ENCODE measurements at places on chromosomes 5 and 9.

- DNase-seq: no peak
These were observed 9.7 kb downstream of the RAD1 start for GRCh38 chr5:34905564-34905963.

GRCh38 chr9:38278457-38278856 lies 114.0 kb upstream of the ALDH1B1 start:
- no peak for DNase-seq

DNA sequence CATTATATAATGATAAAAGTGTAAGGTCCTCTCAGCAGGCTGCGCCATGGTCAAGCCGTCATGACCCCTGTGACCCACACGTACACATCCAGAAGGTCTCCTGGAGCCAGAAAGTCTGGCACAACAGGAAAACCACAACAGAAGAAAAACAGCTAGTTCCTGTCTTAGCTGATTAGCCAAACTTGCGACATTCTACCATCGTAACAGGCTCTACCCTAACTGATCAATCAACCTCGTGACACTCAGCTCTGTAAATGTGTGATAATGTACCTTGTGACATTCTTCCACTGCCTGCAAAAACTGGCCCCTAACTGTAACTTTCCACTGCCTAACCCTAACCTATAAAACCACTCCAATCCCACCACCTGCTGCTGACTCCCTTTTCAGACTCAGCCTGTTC lies 316.4 kb upstream of the TUSC1 start:
- DNase-seq: no peak

DNA sequence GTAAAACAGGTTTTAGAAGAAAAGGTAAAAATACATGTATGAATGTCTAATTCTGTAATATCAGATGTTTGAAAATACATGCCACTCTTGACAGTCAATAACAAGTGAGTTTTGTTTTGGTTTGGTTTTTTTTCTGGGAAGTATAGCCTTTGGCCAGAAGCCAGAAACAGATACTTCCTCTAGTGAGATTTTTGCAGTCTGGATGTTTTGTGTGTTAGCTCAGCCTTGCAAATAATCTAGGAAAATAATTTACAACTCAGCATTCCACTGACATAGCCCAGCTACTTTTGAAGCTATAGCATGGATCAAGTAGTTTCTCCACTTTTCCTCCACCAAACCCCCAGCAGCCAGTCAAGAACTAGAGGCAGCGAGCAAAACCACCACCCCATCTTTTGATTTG lies 56.7 kb downstream of the SLC1A1 start:
- no peak for DNase-seq

GRCh38 chr5:36496471-36496870 lies 109.9 kb upstream of the SLC1A3 start:
- DNase-seq: no peak

DNA sequence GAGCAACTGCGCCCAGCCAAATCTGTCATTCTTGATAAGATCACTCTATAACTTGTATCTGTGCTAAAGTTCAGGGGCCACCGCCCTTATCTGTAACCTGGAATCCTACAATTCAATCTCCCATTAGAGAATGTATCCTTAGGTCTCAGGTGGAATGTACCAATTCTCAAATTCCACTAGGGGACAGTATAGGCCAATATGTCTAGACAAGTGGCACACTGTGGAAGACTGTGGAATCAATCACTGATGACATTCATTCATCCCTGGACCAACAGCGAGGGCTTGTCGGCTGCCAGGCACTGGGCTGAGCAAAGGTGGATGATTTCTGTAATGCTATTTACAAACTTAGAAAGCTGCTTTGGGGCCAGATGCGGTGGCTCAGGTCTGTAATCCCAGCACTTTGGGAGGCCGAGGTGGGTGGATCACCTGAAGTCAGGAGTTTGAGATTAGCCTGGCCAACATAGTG lies 28.7 kb upstream of the MEGF9 start:
- no peak for DNase-seq

DNA sequence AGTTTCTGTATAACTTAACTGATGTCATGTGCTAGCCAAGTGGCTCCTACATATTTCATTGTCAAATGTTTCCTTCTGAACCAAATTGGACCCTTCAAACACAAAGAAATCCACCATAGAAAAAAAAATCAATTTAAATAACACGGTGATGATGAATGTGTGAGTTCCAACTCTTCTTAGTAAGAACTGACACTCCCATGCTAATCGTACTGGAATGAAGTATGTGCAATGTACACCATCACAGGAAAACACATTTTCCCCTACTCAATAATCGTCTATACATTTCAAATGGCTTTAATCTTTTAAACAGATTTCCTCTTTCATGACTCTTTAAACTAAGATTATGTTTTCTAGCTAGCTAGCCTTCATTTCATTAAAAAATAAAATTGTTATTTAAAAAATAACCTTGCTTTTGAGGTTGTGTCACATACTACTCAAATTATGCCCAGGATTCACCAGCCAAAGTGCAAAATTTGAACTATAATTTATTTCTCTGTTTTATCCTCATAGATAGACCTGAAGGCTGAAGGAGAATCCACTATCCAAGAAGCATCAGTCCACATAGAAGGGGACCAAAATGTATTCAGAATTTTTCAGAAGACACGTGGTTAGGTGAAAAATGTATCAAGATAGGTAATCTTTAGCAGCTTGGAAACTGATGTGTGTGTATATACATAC lies 131.0 kb upstream of the ITGA1 start:
- no peak for DNase-seq

DNA sequence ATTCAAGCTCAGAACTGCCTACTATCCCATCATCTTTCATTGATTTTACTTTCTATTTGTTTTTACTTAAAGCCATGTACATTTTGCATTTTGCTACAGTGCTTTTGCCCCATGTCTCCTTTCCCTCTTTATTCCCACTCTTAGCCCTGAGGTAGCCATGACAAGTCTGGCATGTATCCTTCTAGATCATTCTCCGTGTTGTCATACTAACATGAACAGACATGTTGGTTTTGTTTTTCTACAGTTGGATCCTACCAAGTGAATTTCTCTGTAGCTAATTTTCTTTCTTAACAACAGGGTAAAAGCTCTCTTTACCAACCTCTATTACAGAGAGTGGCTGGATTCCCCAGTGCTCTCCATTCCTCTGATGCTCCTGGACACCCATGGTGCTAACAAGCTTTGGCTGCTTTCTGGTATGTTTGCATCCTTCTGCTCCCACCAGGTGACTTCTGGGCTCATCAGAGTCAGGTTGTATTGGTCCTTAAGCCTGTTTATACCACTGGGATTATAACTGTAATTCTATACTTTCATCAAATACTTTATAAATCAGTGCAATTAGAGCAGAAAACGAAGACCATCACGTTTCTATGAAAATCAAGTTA lies 38.8 kb upstream of the BOD1 start:
- no peak for DNase-seq

DNA sequence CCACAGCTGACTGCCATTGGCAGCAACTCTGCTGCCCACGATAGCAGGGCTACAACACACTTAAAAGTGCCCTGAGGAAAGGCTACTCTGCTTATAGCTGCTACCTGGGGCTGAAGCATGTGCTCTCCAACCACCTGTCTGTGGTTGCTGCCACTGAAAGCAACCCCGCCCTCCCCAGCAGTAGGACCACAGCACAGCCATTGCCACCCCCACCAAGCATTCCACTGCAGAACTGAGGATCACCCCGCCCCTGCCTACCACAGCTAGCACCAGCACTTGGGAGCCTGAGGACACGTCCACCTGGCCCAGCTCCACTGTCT lies 85.8 kb downstream of the LPAR1 start:
- no peak for DNase-seq

DNA sequence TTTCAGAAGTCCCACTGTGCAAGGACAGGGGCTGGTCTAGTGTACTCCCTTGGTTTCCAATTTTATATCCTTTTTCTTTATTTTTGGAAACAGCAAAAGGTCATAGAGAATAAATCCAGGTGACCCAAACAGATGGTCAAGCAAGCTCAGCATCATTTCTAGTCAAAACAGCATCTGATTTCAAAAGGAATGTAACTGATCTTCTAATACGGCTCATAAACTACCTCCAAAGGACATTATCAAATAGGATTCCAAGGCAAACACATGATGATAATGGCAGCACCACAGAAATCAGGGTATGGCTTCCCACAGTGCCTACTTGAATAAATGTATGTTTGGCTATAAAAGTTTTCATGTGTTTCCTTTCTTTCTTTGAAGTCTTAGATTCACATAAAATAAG lies 57.1 kb downstream of the SUSD1 start:
- no peak for DNase-seq

GRCh38 chr5:132774406-132774805 lies 2.6 kb downstream of the SEPTIN8 start:
- no peak for DNase-seq

DNA sequence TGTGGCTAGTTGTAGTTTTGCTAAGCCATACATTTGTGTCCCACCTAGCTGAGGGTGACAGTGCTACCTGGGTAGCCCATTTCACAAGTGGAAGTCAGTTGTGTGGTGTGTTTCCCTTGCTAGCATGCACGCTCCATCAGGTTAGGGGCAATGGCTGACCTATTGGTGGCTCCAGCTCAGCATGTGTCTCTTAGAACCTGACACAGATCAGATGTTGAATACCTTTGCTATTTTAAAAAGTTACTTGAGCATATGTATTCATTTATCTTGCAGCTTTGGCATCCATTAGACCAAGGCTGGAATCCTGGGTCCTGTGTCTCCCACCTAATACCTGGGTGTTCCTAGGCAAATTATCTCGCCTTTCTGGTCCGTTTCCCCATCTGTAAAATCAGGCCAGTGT lies 44.8 kb downstream of the ZNF618 start:
- no peak for DNase-seq

DNA sequence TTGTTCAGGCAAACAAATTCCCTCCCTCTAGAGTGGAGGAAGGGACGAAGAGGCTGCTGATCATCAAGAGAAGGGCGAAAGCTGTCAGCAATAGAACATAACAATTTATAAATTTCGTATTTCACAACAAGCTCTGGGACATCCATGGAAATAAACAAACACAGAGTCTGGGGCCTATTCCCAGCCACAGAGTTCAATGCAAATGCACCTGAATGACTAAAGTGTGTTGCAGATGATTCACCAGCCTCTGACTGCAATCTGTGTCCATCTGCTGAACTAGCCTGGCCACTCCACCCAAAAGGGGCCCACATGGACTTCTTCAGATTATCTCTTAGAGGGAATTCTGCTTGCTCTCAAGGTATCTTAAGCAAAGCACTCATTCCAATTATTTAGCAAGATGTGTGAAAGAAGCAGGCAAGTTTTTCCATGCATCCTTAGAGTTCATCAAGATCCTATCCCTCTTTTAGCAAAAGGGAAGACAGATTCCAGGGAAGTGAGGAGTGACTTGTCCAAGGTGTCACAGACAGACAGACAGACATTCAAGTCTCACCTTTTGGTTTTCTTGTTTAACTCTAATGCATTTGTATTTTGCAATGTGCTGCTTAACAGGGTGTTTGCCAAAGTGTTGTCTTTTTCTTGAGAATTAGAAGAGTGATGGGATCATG lies 307.8 kb upstream of the PAPPA start:
- DNase-seq: no peak

DNA sequence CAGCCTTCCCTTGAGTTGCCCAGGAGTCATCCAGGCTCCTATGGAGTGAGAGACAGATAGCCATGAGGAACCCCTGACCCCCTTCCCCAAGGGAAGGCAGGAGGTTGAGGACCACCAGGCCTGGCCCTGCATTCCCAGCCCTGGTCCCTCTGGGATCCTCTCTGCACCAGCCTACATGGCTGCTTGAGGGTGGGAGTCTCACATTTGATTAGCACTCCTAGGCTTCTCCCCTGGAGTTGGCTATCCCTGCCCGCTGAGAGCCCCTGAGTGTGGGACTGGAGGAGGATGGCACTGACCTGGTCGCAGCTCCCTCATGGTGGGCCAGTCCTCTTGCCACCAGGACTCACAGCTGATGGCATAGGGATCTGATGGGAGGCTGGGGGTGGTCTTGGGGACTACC lies 46.7 kb downstream of the SAR1B start:
- no peak for DNase-seq

- no peak for DNase-seq
These were observed 266.1 kb upstream of the MAP3K1 start for GRCh38 chr5:56549096-56549886.

DNA sequence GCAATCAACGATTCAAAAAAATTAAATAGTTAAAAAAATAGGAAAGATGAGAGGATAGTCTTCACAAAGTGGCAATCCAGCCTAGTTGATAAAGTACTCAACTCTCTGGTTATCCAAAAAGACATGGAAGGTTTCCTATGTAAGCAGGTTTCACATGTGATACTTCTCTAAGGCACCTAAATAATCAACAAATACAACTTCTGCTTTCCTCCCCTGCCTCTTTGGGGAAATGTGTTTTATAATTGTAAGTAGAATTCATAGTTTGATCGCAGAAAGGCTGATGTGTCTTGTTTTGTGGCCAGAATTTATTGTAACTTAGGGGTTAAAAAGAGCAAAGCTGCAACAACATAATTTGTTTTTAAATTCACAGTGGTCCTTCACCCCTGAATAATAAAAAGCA lies 855.5 kb upstream of the DMAC1 start:
- no peak for DNase-seq

GRCh38 chr5:99814321-99815063 lies 720.7 kb upstream of the FAM174A start:
- no peak for DNase-seq

DNA sequence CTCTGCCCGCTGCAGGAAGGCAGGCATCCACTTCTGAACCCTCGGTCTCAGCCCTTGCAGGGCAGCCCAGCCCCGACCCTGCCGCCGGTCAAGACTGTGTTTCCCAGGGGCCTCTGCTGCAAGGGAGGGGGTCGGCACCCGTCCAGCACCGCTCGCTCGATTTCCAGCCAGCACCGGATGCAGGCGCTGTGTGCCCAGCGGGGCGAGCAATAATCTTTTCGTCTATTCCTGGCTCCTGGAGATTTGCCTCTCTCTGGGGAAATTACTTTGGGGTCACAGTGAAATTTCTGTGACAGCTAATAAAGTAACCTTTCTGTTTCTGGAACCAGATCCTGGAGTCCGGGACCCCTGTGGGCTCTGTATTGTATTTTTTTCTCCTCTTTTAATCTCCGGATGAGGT lies 155.3 kb downstream of the COL23A1 start:
- no peak for DNase-seq

GRCh38 chr5:50958852-50959457 lies 292.5 kb downstream of the PARP8 start:
- no peak for DNase-seq

GRCh38 chr5:83244516-83244915 lies 167.2 kb downstream of the XRCC4 start:
- no peak for DNase-seq

DNA sequence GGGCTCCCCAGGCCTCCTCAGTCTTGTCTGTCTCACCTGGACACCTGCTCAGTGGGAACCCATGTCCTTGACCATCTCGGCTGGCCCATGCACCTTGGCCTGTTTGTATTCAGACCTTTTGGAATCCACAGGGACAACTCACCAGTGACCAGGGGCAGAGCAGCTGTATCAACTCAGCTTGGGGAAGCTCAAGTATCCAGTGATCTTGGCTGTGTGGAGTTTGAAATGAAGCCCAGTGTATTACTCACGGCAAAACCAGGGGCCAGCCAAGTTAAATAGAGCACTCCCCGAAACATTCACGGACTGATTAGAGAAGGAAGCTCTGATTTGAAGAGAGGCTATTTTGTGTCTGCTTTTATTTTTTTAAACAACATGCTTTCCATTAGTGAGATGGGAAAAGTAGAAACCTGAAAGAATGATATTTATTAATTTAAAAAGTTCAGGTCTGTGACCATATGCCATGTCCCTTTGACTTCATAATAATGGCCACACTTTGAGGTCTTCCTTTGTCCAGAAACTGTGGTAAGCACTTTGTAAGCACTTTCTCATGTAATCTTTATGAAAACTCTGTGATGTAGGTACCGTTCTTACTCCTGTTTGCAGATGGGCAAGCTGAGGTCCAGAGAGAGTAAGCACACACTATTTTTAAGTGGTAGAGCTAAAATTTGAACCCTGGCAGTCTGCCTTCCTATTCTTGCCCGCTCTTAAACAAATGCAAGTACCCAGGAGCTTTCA lies 656.5 kb downstream of the BNC2 start:
- no peak for DNase-seq
